ENCODE measurements at places on chromosomes 2 and 18. TPM values are rescaled to one million over a fixed set of nuclear protein-coding genes. Genes with fewer than 3 reads are reported as not detected.

GRCh38 chr2:207137596-207138337, 28.0 kb downstream of the KLF7 start:
- DNase-seq: no peak

GRCh38 chr2:172082944-172083627, 2.2 kb upstream of the DLX1 start:
- DNase-seq: no peak

POTEJ gene
- not detected for total RNA-seq

GRCh38 chr2:68483011-68483410, 15.6 kb downstream of the APLF start:
- DNase-seq: no peak

MERTK gene
- total RNA-seq: 37.5 TPM

DNA sequence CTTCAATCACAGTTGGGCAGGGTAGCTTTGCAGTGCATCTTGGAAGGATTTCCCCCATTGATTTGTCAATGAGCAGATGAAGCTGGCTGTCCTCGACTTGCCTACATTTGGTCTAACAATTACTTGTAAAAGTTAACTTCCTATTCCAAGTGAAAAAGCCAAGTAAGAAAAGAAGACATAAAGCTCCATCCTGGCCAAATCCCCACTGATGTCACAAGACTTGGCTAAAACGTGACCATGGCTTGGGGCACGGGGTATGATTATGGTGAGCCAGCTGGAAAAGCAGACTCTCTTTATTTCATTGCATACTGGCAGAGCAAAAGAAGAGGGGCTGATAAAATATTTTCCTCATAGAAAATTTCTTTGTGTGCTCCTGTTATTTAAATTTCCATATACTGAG, 25.4 kb upstream of the PID1 start:
- no peak for DNase-seq

- no peak for DNase-seq
Measured at GRCh38 chr2:128727914-128728313, 409.2 kb upstream of the HS6ST1 start.

STK16 gene
- total RNA-seq: 16.5 TPM

DNA sequence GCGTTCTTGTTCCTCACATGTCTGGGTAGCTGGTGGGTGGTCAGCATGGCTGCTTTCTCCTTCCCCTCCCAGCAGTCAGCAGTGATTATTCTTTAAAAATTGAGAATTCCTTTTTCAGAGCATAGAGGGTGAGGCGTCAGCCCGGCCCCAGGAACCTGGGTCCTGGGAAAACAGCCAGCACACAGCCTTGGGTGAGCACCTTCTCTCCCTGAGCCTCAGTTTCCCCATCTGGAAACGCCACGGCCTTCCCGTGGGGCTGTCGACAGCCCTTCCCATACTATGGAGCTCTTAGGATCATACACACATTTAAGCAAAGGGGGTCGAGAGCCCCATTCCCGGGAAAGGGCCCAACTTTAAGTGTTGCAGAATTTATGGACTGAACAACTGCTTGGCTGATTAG, 73.5 kb downstream of the SH3RF3 start:
- no peak for DNase-seq

MAP4K4 gene
- total RNA-seq: 53.5 TPM

DNA sequence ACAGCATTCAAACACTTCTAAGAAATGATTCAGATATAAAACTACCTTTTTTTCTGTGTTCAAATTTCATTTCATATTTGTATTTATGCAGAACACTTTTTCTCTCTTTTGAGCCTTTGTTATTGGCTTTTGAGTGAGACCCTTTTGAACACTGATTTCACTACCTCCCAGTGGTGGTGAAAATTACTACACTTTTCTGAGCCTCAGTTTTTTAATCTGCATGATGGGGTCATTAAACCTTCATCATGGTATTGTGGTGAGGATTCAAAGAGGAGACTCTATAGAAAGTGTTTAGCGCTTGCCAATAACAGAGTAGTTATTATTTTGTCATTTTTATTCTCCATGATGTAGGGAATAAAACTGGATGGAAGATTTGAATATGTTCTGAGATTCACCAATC, 169.8 kb downstream of the THSD7B start:
- no peak for DNase-seq

POMC gene
- 2.2 TPM for total RNA-seq

DNA sequence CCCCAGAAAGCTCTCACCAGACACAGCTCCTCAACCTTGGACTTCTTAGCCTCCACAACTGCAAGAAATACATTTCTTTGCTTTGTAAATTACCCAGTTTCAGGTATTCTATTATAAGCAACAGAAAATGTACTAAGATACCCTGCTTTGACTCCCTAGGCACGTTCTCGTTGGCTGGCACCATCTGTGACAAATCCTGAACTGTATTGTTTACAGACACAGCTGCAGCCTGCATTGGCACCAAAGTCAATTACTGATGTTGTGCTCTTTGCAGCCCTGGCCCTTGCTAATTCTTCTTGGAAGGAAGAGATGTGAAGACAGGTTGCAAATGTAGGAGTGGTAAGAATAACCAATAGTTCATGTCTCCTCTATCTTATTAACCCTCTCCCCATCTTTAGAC, 72.7 kb upstream of the FAM136A start:
- no peak for DNase-seq

- DNase-seq: no peak
Measured at GRCh38 chr2:224775647-224776046, 59.5 kb upstream of the CCDC195 start.

PTPRN gene
- not detected for total RNA-seq

EN1 gene
- total RNA-seq: 2.4 TPM

GRCh38 chr2:42879913-42880737, 87.7 kb upstream of the HAAO start:
- DNase-seq: no peak

FZD7 gene
- total RNA-seq: 20.9 TPM

DNA sequence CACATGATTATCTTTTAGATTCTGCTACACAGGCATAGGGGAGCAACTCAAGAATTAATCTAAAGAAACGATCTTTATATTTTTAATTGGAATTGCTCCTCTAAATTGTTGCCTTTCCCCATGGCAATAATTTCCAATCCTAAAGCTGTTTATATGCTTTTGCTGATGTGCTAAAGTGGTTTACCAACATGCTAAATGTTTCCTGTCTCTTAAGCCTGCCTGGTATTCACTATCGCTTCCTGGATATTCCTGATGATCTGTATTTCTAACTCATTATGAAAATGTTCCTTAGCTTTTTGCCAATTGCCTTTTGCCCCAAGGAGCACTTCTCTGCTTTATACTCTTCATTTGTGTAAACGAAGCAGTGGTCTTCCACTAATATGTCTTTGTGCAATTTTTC, 65.8 kb downstream of the PTPN2 start:
- DNase-seq: no peak

DNA sequence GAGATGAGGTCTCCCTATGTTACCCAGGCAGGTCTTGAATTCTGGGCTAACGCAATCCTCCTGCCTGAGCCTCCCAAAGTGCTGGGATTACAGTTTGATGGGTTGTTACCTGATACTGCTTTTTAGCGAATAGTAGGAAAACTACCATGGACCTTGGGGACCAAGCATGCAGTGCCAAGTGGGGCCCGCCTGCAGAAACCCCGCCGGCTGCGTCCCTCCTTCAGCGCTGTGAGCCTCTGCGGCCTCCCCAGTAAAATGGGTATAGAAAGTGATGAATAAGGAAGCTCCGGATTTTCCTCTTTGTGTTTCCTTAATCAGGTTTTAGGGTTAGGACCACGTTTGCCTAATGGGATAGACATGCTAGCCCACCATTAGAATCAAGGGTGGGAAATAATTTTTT, 30.4 kb downstream of the RAMP1 start:
- peak; percentile 65 for DNase-seq

DNA sequence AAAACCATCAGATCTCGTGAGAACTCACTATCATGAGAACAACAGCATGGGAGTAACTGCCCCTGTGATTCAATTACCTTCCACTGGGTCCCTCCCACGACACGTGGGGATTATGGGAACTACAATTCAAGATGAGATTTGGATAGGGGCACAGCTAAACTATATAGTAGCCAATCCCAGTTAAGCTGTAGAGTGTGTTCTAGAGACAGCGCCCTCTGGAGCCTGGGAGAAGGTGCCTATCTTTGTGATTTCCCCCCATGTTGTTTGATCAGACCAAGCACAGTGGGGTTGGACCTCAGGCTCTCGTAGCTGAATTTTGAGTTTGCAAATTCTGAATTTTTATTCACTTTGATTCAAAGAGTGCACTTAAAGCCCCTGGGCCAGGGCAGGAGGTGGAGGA, 108.2 kb upstream of the TWIST2 start:
- no peak for DNase-seq

CMPK2 gene
- 3.0 TPM for total RNA-seq

- DNase-seq: no peak
Measured at GRCh38 chr18:64416990-64417389, 268.1 kb upstream of the LINC00305 start.

DNA sequence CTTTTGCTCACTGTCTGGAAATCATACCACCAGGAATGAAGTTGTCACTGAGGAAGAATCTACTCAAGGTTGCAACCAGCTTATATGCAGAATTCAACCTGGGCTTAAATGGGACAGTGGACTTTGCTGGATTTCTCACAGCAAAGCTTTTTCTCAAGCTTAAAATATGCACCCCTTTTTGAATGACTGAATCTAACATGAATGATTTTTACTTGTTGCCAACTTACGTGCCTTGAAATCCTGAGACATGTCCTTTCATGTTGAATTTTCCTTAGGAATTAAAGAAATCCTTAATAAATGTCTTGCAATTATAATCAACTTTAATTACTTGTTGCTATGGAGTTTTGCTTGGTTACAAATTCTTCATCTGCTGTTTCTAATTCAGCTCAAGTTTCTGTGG, 57.4 kb downstream of the SPP2 start:
- DNase-seq: no peak

DNA sequence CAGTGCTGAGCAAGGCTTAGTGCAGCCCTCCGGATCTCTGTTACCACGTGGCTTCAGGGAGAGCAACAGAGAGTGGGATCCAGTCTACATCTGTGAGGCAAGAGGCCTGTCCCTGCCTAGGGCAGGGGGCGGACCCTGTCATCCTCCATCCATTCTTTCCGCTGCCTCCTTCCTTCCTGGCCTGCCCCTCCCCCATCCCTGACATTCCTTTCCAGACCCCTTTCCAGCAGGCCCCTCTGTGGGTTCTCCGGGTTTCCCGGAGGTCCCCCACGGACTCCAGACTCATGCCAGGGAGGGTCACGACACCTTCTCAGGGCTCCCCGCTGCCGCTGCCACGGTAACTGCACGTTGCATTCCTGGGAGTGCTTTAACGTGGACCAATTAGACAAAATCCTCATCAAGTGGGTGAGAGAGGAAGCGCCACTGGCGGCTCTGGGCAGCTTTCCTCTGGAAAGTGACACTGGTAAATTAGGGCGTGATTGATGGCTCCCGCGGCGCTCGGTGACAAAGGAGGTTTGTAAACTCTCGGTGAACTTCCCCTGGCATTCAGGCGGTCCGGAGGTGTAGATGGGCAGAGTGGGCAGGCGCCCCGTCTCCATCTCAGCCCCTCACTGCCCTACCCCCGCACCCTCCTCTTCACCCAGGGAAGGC, 11.4 kb downstream of the ATOH8 start:
- DNase-seq: no peak

- DNase-seq: no peak
Measured at GRCh38 chr2:219718066-219718465, 90.6 kb downstream of the SLC4A3 start.

GRCh38 chr2:220756653-220757052, 815.5 kb downstream of the EPHA4 start:
- no peak for DNase-seq

- no peak for DNase-seq
Measured at GRCh38 chr2:144967961-144968360, 448.0 kb upstream of the ZEB2 start.

HSBP1L1 gene
- 5.9 TPM for total RNA-seq

DNA sequence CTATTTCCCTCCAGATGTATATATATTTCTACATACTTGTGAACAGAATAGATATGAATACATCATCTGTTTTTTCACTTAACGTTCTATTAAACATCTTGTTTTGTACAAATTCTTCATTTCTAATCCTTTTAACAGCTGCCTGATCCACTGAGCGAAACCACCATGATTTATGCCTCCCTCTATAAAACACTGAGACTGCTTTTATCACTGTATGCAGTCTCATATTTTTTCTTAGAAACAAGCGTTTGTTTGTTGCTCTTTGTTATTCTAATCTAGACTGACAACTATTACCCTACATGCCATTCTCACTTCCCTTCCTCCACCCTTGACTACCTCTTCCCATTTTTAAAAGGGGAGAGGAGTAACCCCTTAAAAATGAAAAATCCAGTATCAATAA, 88.2 kb downstream of the DTNB start:
- DNase-seq: no peak

TNFRSF11A gene
- 7.2 TPM for total RNA-seq

COL5A2 gene
- total RNA-seq: 123 TPM

DNA sequence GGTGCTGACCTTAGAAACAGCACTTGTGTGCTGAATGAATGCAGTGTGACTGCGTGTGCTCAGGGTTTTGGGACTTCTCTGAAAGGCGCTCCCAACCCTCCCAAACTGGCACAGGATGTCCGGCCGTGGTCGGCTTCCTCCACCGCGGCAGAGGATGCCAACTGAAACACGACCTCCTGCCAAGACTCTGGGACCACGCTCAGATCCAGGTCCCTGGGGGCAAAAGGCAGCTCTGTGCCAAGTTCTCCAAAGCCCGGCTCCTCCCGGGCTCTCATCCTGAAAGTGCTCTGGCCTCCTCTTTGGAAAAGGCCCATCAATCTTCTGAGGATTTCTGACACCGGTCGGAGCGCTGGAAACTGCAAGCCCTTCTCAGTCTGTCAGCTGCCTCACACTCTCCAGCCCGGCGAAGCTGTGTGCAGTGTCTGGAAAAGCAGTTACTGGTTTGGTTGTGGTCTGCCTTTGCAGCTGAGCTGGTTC, 32.3 kb upstream of the ZBTB7C start:
- DNase-seq: peak; percentile 91

NEU2 gene
- not detected for total RNA-seq

DNA sequence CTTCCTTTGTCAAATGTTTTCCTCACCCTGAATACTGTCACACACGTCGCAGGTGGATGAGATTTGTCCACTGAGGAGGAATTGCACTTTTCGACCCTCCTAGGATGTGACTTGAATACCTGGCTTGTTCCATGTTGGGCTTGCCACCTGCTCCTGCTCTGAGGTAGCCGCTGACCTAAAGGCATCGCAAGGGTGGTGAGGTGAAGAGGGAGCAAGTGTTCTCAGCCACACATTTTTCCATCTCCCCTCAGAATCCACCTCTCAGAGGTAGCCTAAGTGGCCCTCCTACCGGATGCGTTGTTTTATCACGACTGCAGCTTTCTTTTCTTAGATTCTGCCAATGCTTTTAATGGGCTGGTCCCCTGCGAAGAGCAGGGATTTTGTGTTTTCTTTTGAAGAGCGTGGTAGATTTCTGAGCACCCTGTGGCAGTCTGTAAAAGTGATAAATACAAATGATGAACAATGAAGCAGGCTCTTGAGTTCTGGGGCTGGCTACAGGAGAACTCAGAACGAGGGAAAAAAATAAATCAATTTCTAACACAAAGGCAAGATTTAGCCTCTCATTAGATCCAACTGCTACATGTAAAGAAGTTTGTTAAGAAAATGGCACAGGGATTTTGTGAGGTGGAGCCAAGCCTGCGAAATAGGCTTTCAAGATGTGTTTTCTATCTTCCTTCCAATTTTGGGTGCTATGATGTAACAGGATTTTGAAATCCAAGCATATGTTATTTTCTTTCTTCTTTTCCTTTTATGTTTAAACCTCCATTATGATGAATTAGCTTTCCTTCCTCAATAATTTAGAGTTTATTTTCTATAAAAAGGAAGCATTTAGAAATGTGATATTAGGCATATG, 386.7 kb downstream of the TGIF1 start:
- no peak for DNase-seq

GRCh38 chr2:113237604-113238160, 41.0 kb downstream of the PAX8 start:
- DNase-seq: no peak

Data from posterior vena cava (tissue), 2 donors.